ENCODE measurements at places on chromosomes 2 and 18.

DNA sequence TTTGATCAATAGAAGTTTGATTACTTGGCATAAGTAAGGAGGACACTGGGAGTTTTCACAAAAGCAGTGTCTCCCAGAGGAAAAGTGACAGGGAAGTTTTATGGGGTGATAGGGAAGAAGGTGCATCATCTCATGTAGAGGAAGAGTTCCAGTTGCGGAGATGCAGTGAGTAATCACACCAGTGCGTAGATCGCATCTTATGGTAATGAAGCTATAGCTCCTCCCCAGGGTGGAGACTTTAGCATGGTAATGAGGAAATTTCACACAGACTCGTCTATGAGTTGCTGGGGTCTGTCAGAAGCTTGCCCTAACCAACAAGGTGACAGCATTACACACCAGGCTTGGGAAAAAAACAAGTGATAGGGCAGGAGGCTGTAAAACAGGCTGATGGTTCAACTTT lies 49.0 kb downstream of the KYNU start:
- no peak for DNase-seq

- no peak for DNase-seq
Observed at GRCh38 chr2:101843048-101843447, 145.5 kb downstream of the MAP4K4 start.

DNA sequence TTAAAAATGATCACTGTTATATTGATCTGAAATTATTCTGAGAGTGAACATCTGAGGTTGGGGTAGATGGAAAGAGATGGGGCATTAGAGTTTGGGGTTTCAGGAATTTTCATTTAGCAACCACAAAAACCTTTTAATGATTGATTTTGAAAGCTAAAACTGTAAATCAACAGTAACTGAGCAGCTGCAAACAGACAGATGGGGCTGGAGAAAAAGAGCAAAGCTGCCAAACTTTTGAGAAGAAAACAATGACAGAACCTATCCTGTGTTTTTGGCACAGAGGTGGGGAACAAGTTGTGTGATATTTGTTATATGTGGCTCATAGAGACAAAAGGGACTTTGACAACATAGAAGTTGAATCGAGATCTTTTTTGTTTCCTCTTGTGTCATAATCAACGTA lies 415.8 kb upstream of the DSEL start:
- DNase-seq = no peak

DNA sequence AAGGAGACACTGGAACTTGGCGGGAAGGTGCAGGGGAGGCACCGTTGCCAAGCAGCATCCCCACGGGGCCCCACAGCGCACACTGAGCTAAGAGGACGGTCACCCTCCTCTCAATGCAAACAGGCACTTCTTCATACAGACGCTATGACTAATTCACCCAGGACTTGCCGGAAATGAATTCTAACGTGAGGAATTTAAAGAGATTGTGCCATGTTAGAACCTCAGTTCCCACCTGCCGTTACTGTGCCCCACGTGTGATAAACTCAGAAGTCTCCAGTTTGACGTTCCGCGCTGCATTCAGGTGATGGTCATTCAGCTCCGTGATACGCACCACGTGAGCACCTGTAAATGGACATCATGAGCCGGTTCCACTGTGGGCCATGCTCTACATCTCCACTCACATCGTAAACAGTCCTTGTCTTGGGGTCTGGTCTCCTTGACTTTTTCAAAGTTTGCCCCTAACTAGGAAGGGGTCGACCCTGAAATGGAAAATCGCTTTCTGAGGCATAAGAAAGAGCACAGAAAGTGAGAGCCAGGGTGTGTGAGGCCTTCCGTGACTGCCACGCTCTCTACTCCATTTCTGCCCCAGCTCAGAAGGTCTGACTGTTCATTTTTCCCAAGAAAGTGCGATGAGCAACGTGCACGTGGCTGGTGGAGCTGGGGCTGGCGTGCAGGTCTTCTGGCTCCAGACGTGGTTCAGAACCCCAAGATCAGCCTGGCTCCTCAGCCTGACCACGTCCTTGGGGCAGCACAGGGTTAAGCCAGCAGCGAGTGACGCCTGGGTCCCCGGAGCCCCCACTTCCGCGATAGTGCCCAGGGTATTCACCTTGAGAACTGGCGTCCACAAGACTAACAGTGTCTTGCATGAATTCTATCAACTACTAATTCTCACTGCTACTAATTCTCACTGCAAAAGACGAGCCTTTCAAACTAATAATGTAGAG lies 35.1 kb downstream of the TMEM18 start:
- peak; percentile 45 for DNase-seq

- DNase-seq = no peak
Observed at GRCh38 chr2:238801791-238802190, 46.1 kb upstream of the TWIST2 start.

Data from PC-9 (cell line).